ENCODE measurements at places on chromosomes 2 and 18.

- DNase-seq: no peak
Measured at GRCh38 chr18:2840521-2840920, 6.3 kb upstream of the EMILIN2 start.

- DNase-seq: no peak
Measured at GRCh38 chr2:187528042-187528441, 26.2 kb downstream of the TFPI start.

DNA sequence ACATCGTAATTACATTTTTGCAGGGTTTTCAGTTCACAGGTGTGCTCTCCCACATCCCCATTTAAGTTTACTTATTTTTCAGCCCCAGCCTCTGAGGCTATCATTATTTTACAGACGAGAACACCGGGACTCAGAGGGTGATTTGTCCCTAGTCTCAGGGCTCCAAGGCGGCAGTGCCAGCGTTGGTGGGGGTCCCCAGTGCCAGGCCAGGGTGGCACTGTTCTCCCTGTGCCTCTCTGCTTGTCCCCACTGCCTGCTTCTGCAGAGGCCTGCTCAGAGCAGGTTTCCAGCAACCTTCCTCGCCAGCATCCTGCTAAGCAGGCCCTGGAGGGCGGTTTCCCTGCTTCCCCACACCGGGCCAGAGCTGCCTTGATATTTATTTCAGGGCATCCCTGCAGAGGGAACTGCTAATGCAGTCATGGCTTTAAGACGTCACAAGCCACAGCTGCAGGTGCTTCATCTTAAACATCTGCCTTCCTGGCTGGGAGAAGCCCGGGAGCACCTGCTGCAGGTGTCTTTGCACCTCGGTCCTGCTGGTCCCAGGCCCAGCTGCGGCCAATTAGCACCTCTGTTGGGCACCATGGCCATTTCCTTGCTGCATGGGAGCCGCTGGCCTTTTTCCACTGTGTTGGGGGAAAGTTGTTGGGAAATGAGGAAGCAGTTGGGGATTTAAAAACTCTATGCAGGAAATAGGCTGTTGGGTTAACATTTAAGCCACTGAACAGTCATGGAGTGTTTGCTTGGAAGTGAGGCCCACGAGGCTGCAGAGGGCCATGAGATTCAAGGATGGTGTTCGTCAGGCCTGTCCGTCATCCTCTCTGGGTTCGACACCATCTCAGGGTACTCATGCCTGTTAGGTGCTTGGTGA is 22.8 kb downstream of the HPCAL1 start:
- no peak for DNase-seq

GRCh38 chr18:58229162-58229561 is 185.1 kb downstream of the NEDD4L start:
- DNase-seq: no peak

DNA sequence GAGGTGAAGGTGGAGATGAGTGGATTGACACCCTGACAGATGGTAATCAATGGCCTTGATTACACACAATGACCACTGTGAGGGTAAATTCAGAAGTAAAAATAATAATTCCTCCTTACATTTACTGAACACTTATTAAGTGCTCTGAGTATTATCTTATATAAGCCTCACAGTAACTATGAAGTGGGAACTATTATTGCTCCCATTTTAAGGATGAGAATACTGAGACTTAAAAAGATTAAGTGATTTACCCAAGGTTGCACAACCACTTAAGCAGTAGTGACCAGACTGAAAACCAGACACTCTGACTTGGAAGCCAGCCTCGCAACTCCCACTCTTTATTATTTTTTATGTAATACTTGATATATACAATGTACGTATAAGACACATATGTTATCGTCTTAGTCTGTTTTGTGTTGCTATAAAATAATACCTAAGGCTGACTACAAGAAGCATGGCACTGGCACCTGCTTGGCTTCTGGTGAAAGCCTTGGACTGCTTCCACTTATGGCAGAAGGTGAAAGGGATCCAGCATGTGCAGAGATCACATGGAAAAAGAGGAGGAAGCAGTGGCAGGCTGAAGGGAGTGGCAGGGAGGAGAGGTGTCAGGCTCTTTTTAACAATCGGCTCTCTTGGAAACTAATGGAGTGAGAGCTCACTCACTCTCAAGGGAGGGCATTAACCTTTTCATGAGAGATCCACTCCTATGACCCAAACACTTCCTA is 41.5 kb upstream of the C1D start:
- DNase-seq: no peak

DNA sequence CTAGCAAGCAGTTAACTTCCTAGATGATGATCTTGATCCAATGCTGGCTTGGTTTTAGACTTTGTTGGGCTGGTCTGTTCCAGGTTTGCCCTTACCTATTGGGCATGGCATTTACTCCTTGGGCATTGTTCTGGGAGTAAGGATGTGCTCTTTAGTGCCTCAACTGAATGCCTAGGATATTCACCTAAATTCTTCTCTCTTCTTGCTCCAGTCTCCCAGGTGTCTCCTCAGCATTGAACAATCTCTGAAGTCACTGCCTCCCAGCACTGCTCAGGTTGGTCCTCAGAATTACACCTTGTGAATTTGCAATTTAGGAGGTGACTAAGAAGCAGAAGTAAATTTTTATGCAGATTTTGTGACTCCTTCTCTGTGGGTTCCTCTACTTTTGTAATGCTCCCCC is 307.7 kb upstream of the COL3A1 start:
- no peak for DNase-seq

DNA sequence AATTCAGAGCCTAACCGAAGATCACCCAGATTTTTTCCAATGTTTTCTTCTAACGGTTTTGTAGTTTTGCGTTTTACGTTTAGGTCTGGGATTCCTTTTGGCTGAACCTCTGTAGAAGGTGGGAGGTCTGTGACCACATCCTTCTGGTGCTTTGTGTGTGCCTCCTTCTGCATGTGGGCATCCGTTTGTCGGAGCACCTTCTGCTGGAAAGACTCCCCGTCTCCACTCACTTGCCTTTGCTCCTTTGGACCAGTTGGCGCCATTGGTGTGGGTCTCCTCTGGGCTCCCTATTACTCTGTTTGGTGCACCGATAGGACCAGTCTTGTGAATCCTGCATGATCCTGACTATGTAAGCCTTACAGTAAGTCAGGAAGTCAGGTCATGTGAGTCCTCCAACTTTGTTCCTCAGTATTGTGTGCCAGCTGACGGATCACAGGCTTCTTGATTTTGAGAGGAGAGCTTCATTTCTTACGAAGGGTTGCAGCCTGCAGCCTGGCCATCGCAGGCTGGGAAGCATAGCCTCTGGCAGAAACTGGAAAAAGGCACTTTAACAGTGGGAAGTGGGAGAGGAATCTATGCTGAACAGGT is 13.6 kb downstream of the AQP12A start:
- DNase-seq: no peak

GRCh38 chr2:240424341-240425235 is 10.9 kb upstream of the GPC1 start:
- DNase-seq: no peak

- DNase-seq: no peak
Measured at GRCh38 chr2:13135856-13136255, 419.1 kb downstream of the TRIB2 start.

GRCh38 chr2:32363597-32363996 is 6.8 kb downstream of the BIRC6 start:
- DNase-seq: no peak

GRCh38 chr2:37688771-37689468 is 17.5 kb upstream of the CDC42EP3 start:
- DNase-seq: no peak

GRCh38 chr2:101734505-101735165 is 37.1 kb downstream of the MAP4K4 start:
- no peak for DNase-seq

DNA sequence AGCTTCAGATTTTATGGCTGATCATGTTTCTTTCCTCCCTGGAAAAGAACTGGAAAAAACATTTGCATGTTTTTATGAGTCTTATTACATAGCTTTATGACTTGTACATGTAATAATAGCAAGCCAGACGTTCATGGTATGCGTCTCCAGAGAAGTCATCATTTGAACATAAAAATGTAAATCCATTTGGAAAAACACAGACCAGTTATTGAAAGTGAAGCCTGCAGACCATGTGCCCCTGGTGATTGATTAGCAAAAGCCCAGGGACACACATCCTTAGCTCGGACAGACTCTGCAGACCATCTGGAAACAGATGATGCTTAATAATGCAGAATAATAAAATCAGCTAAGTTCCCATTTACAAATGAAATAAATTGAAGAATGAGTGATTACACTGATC is 283.1 kb downstream of the TDRD15 start:
- no peak for DNase-seq

GRCh38 chr2:239750045-239750835 is 274.9 kb downstream of the NDUFA10 start:
- DNase-seq: no peak

DNA sequence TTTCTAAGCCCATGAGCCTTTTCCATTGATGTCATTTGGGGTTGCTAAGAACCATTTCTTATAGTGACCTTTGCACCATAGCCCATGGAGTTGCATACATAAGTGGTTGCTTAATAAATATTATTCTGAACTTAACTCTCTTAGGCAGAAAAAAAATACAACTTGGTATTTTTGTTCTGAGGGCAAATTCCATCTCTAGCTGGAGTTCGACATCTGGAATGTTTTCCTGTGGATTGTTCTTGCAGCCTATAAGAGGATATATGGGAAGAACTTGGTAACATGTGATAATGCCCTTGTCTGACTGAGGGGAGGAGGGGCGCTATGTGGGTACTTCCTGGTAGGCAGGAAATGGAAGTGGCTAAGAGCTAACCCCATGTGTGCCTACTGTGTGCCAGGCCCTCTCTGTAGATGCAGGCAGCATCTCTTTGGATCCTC is 20.7 kb downstream of the IGFBP2 start:
- no peak for DNase-seq

GRCh38 chr2:173752152-173752551 is 213.0 kb downstream of the SP3 start:
- DNase-seq: no peak

GRCh38 chr2:173991856-173992588 is 26.8 kb upstream of the SP3 start:
- DNase-seq: no peak

DNA sequence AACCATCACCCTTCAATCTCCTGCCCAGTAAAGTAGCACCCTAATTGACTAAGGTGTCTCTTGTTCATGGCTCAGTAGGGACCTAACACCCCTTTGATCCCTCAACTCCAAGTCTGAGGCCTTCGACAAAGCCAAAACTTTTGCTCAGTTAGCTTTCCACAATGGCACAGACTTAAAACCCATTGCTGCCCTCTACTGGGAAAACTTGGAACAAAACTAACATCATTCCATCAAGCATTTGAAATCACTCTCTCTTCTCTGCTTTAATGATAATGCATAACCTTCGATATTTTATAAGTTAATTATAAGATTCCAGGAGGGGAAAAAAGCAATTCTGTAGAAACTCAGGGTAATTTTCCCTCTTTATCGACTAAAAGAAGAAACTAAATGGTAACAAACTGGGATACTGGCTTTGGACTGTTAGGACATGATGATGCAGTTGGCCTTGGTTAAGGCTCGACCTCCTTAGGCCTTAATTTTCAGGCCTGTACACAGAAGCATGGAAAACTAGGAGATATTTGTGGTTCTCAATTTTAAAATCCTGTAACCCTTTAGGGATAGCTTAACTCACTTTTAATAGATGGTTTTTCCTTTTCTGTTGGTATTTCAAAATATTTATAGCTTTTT is 127.8 kb downstream of the STK39 start:
- DNase-seq: peak; percentile 26

- no peak for DNase-seq
Measured at GRCh38 chr2:200861617-200862155, 2.8 kb downstream of the CLK1 start.

- peak; percentile 54 for DNase-seq
Measured at GRCh38 chr2:17084877-17085276, 419.2 kb upstream of the CYRIA start.

DNA sequence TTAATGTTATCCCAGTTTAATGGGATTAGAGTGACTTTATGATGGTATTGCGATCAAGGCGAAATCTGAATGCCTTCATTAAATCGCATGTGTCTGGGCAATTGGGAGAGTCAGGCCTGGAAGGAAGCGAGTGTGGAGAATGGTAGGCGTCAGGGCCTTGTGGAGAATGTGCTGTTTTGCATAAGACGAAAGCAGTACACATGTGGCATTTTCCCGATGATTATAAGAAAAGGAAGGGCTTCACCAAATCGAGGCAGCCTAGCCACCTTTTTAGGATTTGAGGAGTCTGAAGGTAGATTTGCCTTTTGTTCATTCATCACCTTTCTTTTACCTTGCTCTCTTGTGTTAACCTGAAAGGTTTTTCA is 1.0 kb downstream of the ZNF532 start:
- DNase-seq: no peak

- no peak for DNase-seq
Measured at GRCh38 chr2:112465382-112465781, 16.6 kb upstream of the TTL start.

DNA sequence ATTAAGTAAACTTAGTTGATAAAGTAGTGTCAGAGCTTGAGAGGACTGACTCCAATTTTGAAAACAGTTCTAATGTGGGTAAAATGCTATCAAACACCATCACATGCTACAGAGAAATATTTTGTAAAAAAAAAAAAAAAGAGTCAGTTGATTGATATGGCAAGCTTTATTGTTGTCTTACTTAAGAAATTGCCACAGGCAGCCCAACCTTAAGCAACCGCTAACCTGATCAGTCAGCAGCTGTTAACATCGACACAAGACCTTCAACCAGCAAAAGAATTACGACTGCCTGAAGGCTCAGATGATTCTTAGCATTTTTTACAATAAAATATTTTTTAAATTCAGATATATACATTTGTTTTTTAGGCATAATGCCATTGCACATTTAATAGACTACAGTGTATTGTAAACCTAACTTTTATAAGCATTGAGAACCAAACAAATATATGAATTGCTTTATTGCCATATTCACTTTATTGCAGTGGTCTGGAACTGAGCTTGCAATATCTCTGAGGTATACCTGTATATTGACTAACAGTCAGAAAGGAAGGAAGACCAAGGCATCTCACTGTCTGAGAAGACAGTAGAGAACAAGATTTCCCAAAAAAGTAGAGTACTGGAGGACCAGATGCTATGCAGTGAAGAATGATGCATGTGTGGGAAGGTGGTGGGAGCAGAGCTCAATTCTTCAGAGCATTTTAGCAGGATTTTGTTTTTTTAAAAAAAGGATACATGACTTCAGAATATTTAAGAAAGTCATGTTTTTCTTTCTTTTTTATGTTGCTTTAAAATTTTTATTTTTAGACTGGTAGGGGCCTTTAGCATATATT is 973.8 kb upstream of the GYPC start:
- no peak for DNase-seq

- DNase-seq: no peak
Measured at GRCh38 chr18:62744076-62744968, 29.0 kb downstream of the PHLPP1 start.

- DNase-seq: no peak
Measured at GRCh38 chr18:53665701-53666100, 558.8 kb downstream of the MBD2 start.

All from bone marrow (tissue), 2 donors.